Adipocyte (in vitro differentiated cells): ENCODE measurements at places on chromosomes 12 and 14.
A peak's percentile ranks its signal among the peaks of the same experiment; 100 is the strongest.

GRCh38 chr14:61837336-61838229, 75.4 kb downstream of the SNAPC1 start:
- DNase-seq: peak; percentile 92

DNA sequence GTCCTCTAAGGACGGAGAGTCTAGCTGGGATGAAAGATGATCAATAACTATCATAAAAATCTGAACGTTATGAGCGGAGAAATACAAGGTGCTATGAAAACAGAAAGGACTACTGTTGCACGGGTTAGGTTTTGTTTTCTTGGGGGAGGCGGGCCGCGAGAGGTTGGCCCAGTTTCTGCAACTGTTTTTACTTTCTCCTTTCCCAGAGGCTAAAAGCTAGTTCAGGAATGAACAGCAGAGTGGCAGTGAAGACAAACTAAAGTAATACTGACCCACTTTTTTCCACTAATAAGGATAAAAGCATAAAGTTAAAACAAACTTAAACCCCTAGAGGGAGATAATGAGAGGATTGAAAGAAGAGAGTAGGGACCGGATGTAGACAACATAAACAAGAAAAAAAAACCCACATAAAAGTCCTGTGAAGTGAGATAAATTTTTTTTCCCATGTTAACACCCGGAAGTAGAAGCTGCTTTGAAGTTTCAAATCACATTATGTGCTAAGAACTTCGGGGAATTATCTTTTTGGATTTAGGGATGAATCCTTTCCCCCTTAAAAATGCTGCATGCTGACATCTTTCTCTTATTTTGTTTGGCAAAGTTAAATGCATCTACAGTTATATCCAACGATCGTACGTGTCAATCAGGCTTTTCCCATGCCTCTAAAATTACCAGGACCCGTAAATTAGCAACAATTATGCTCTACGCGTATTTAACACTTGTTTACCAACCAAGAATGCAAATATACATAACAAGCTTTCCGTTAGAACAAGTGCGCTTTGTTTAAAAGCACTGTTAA, 1.0 kb upstream of the CDK17 start:
- peak; percentile 91 for DNase-seq

DNA sequence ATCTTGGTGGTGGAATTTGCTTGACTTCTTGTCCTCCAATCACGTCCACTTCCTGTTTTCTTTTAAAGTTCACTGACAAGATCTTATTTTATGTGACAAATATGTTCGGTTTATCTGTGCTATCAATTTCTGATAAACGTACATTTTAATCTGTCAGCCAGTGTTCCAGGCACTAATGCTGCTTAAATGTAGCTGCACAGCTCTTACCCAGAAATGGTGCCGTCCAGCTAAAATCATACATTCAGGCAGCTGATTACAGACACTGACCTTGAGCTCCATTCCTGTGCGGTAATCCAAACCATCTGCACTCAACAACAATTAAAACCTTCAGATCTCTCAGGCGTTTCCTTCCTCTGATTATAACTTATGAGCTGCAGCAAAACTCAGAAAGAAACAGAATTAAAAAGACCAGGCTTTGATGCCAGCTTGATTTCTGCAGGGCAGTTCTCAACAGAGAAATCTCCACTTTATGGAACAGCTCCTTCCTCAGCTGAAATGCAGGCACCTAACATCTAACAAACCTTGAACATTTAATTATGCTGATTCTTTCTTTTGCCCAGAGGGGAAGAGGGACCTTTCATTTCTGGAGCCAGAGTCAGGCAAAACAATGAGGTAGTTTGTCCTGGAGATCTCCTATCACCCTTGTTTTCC, 26.4 kb upstream of the RASSF3 start:
- peak; percentile 59 for DNase-seq

GRCh38 chr12:1325666-1326065, 268.7 kb downstream of the FBXL14 start:
- no peak for DNase-seq

DNA sequence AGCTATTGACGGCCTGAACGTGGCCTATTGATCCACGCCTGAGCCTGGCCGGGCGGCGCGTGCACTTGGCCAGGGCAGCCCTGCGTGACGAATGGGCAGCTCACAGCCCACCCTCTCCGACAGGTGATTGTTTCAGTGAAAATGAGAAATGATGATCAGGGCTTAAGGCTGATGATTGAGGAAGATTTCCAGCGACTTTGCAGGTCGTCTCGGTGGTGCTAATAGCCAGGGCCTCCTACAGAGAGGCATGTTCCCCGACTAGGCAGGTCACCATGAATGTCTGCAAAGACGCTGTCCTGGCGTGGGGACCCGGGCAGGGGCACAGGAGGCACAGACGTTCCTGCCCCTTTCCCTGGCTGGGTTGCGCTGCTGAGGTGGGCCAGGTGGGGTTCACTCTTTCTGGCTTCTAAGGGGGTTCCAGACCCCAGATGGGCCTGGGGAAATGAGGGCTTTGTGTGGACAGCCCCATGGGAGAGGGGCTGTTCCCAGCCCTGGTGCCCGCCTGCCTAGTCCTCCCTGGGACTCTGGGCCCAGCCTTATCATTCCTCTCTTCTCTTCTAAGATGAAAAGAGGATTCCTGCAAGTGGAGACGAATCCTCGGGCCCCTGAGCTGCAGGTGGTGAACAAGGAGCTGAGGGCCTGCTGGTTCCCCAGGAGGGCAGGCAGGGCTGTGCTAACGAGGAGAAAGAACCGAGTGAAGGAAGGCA, 157.4 kb downstream of the KIF26A start:
- DNase-seq: no peak

DNA sequence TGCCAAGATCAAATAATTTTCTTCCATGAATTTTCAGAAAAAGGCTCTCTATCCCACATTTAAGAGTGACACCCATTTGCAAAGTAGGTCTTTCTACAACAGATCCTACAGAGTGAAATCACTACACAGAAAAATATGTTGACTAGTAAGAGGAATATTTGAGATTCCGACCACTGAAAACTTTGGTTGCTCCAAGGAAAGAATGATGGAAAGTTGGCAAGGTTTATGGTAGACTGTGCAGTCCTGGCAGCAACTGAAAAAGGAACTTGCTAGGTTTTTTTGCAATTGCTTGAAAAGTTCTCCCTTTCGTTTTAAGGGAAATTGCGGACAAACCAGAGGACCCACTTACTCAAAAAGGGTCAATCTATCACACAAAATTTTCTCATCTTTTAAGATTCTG, 83.1 kb upstream of the TSPAN8 start:
- DNase-seq: no peak

GRCh38 chr14:72706485-72706884, 187.4 kb downstream of the DPF3 start:
- no peak for DNase-seq

DNA sequence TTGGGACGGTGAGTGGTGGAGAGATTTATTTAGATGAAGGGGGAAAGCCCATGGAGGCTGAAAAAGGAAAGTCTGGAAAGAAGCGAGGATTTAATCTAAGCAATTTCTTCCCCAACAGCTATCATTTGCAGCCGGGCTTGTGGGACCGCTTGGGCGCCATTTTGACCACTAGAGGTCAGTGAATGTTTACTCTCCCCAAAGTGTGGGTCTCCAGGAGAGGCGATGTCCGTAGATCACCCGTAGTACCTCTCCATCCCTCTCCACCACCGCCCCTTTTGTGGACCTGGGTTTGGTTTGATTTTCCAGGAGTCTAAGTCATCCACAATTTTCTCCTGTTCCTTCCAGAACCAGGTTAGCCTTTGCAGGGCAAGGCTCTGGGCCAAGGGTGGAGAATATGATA, 91.2 kb upstream of the PARP11 start:
- no peak for DNase-seq

- DNase-seq: no peak
Measured at GRCh38 chr14:43359317-43359716, 1147.8 kb downstream of the FSCB start.

DNA sequence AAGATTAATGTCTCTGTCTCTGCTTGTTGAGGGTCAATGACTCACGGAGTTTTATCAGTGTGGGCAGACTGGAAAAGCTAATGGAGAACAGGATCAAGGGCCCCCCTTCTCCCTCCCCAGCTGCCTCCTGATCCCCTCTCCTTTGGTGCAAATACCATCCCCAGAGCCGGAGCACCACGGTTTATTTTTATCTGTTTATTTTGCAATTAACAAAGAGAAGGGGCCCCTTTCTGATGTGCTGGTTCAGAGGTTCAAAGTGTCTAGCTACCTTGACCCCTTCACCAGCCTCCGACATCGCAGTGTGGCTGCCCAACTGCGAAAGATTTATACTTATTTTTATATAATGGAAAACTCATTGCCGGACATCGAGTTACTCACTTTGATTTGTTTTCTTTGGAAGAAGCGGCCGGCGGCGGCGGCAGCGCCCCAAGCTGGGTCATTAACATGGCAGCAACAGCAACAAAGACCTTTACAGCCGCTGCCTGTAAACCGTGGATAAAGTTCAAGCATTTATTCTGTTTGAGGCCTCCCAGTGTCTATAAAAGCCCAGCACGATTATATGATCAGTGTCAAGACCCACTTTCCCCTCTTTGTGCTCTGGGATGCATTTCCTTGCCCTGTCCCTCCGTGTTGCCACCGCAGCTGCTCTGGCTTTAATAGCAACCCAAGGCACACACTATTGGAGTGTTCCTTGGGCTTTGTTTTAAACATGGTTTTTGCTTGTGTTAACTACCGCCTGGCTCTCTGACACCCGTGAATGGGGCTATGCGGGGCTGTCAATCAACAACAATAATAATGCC, 47.4 kb upstream of the PARP11 start:
- DNase-seq: no peak

GRCh38 chr12:127991485-127991884, 275.5 kb upstream of the TMEM132C start:
- DNase-seq: no peak

GRCh38 chr12:49201595-49202295, 12.9 kb upstream of the TUBA1A start:
- DNase-seq: peak; percentile 24

DNA sequence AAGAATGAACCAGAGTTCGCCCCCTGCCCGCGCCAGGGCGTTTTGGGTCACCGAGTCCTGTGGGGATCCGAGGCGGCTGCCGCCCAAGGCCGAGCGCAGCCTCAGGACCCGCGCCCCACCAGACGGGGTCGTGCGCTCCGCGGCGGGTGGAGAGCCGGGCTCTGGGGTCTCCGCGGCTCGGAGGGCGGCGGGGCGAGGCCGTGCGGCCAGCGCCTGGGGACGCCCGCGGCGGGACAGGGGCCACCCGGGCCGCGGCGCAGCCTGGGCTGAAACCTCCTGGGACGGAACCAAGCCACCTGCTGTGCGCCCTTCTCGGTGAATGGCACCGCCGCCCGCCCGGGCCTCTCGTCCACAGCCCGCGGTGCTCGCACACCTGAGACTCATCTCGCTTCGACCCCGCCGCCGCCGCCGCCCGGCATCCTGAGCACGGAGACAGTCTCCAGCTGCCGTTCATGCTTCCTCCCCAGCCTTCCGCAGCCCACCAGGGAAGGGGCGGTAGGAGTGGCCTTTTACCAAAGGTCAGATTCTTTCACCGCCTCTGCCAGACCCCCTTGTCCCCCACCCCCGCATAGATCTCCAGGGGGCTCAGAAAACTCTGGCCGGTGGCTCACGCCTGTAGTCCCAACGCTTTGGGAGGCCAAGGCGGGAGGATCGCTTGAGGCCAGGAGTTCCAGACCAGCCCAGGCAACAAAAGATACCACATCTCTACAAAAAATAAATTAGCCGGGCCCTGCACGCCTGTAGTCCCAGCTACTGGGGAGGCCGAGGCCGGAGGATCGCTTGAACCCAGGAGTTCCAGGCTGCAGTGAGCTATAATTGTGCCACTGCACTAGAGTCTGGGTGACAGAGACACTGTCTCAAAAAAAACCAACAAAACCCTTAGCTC, 901 bp downstream of the B3GNT4 start:
- DNase-seq: peak; percentile 10

DNA sequence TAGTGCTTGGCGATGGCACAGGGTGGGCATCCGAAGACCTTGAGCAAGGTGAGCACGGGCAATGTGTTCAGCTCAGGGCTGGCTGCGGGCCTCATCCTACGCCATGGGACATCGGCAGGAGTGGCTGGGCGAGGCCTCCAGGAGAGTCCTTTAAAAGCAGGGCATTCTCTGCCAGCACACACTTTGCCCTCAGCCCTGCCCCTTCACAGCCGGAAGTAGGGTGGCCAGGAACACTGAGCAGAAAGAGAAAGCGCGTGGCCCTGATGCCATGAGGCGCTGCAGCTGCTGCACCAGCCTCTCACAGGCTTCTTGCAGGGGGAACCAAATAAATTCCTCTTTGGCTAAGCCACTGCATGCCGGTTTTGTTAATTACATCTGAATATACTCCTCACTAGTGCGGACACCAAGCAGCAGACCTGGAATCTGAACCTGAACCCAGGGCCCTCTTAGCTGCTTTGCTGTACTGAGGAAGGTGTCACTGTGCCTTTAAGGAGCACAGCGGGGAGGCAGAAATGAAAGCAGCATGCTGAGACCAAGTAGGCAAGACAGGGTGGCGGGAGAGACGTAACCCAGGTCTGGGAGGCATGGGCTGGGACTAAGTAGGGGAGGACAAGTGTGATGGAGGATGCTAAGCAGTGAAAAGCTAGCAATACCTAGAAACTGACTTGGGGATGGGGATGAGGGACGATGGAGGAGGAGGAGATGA, 155.2 kb downstream of the TTC7B start:
- DNase-seq: no peak

GRCh38 chr14:66944872-66945271, 244.4 kb upstream of the GARIN2 start:
- DNase-seq: peak; percentile 22

DNA sequence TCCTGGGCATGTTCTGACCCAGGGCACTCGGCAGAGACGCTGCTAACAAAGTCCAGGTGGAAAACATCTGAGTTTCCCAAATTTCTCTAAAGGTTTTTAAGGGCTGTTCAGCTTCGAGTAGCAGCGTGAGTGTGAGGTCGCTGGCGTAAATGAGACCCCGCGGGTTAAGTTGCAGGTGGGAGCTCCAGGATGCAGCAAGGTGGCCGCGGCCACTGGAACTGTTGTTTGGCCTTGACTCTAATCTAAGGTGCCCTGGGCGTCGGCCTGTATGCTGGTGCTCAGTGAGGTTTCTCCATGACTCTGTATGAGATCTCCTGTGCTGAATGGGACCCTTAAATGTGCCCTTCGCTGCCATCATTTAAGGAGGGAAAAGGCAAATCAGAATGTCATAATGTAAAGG, 50.7 kb downstream of the ELK3 start:
- no peak for DNase-seq

- no peak for DNase-seq
Measured at GRCh38 chr14:26926585-26926984, 328.8 kb upstream of the NOVA1 start.

- DNase-seq: peak; percentile 67
Measured at GRCh38 chr14:69090187-69090789, 62.6 kb downstream of the DCAF5 start.

DNA sequence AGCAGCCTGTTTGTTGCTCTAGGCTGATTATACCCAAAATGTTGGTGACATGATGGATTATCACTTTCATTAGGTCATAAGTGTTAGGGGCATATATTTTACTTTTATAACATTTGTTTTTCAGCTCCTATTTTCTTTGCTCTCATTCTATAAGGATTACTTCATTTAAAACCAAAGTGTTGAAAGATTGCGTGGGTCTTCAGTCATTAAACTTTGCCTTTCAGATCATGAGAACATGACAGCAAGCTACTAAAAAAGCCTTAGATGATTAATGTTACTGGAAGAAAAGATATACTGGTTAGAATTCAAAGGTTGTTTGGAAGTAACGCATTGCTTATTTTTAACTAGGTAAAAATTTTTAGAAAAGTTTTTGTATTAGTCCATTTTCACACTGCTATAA, 156.8 kb downstream of the ERC1 start:
- no peak for DNase-seq
